ENCODE measurements at places on chromosomes 4 and X. TPM values are rescaled to one million over a fixed set of nuclear protein-coding genes. Genes with fewer than 3 reads are reported as not detected.

The FABP2 gene
- total RNA-seq, result not detected

The CTAG1B gene
- total RNA-seq, result not detected

The SERTM2 gene
- total RNA-seq, result 0.58 TPM

The P2RY8 gene
- 0.11 TPM for total RNA-seq

The BEX5 gene
- 12.0 TPM for total RNA-seq

DNA sequence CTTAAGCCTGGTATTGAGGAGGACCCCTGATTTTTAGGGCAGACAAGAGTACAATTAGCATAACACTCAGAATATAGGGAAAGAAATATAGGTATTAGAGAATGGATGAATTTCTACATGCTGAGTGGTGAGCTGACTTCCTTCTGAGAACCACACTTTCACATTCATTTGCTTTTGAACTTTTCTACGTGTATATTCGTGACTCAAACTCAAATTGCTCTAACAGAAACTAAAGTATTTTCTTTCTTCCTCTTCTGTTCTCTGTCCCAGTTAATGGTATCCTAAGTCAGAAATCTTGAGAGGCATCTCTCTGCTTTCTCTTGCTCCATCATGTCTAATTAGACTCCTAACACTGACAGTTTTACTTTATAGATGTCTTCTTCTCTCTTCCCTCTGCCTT lies 103.2 kb upstream of the CITED1 start:
- no peaks in the 10 kb centered on the region for H3K27me3 ChIP-seq
- no peak overlapping the region for H3K4me3 ChIP-seq
- H3K36me3 ChIP-seq, result no peaks in the 10 kb centered on the region
- DNase-seq, result no peak
- H3K27ac ChIP-seq, result no peak overlapping the region

GRCh38 chrX:37553476-37553875 lies 18.0 kb upstream of the LANCL3 start:
- DNase-seq, result no peak
- H3K36me3 ChIP-seq, result no peaks in the 10 kb centered on the region
- no peak overlapping the region for H3K27ac ChIP-seq
- H3K4me3 ChIP-seq, result no peak overlapping the region

Measured in H1 (cell line).